ENCODE measurements at places on chromosomes 1 and 21.

GRCh38 chr1:198620951-198621824, 17.7 kb upstream of the PTPRC start:
- no peak for DNase-seq

GRCh38 chr1:169312084-169312954, 55.3 kb downstream of the NME7 start:
- DNase-seq = peak; percentile 81

DNA sequence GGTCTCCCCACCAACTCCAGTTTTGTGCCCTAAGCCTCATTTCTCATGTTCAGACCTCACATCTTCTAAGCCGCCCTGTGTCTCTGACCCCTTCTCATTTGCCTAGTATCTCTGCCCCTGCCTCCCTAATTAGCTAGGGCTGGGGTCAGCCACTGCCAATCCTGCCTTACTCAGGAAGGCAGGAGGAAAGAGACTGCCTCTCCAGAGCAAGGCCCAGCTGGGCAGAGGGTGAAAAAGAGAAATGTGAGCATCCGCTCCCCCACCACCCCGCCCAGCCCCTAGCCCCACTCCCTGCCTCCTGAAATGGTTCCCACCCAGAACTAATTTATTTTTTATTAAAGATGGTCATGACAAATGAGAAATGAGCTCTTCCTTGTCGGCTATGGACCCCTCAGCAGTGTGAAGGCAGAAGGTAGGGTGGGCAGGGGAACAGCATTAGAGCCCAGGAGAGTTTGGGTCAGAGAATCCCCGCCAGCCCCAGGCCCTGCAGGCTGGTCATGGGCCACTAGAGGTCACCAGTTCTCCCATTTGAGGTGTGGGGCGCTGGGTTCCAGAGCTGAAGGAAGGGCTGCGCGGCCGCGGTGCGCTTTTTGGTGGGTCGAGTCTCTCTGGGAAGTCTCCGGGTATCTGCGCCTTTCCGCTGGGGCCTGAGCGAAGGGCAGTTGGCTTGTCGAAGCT, 11.5 kb downstream of the ADAMTSL4 start:
- no peak for DNase-seq

- DNase-seq = no peak
Observed at GRCh38 chr1:225851805-225852204, 30.4 kb downstream of the TMEM63A start.

GRCh38 chr1:8985915-8986813, 40.1 kb downstream of the SLC2A7 start:
- peak; percentile 97 for DNase-seq

Data from GM04504 (cell line).